ENCODE measurements at places on chromosomes 7 and 10. TPM values are rescaled to one million over a fixed set of nuclear protein-coding genes. Genes with fewer than 3 reads are reported as not detected.
A peak's percentile ranks its signal among the peaks of the same experiment; 100 is the strongest.

The MOGAT3 gene
- not detected for total RNA-seq

The HOXA13 gene
- 22.9 TPM for total RNA-seq

- DNase-seq: no peak
These were observed 30.4 kb upstream of the JAZF1 start for GRCh38 chr7:28211006-28211405.

DNA sequence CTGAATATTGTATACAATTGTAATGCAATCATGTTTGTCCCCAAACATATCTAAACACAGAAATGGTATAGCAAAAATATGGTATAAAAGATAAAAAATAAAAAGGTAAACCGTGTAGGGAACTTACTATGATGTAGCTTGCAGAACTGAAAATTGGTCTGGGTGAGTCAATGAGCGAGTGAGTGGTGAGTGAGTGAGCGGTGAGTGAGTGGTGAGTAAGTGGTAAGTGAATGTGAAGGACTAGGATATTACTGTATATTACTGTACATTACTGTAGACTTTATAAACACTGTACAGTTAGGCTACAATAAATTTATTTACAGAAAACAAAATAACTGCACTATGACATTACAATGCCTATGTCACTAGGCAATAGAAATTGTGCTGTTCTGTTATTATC is 1163.2 kb upstream of the SORCS1 start:
- no peak for DNase-seq

GRCh38 chr7:47782022-47782421 is 166.2 kb downstream of the PKD1L1 start:
- no peak for DNase-seq

DNA sequence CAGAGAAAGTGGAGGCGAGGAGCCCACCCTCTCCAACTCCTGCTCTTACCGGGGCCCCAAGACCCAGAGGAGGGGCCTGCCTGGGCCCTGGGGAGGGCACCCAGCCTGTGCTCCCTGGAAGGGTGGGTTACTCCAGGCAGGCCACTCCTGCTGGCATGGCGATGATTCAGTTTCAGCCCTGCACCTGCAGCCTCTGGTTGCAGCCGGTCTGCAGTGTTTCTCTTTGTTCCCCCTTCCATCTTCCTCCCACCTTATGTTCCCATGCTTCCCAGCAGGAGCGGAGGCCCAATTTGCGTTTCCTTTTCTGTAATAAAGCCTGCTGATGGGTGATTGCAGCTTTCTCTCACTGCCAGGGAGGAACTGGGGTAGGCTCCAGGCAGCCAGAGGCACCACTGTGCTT is 53.2 kb upstream of the FAM20C start:
- no peak for DNase-seq

GRCh38 chr10:117743509-117743908 is 201.0 kb downstream of the EMX2 start:
- DNase-seq: no peak

DNA sequence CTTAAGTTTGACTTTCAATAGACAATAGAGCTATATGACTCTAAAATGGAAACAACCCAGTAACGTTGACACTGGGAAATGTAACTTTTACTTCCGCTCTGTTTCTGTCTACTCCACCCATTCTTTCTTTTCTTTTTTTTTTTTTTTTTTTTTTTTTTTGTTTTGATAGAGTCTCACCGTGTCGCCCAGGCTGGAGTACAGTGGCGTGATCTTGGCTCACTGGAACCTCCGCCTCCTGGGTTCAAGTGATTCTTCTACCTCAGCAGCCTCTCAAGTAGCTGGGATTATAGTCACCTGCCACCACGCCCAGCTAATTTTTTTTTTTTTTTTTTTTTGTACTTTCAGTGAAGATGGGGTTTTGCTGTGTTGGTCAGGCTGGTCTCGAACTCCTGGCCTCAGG is 13.9 kb downstream of the PRSS2 start:
- peak; percentile 6 for DNase-seq

DNA sequence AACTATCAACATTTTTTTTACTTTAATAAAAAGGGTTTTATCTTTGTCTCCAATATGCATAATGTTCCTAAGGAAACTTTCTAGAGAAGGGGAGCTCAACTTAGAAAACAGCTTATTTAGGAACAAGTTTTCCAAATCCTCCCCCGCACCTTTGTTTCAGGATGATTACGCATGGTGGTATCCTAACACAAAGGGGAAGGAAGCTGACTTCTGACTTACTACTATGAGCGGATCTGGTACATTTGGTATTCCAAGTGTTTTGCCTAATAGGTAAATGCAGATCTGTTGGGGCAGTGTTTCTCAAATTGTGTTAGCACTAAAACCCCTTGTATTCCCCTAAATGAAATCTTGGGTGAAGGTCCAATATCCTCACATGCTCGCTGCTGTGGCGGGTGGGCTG is 229.3 kb upstream of the KLF14 start:
- DNase-seq: no peak

- no peak for DNase-seq
These were observed 372.9 kb upstream of the NFE2L3 start for GRCh38 chr7:25779002-25779546.

All from sigmoid colon (tissue), 7 donors.